GM23338 (cell line): ENCODE measurements at places on chromosomes 4 and X. TPM values are rescaled to one million over a fixed set of nuclear protein-coding genes. Genes with fewer than 3 reads are reported as not detected.
A peak's percentile ranks its signal among the peaks of the same experiment; 100 is the strongest.

DNA sequence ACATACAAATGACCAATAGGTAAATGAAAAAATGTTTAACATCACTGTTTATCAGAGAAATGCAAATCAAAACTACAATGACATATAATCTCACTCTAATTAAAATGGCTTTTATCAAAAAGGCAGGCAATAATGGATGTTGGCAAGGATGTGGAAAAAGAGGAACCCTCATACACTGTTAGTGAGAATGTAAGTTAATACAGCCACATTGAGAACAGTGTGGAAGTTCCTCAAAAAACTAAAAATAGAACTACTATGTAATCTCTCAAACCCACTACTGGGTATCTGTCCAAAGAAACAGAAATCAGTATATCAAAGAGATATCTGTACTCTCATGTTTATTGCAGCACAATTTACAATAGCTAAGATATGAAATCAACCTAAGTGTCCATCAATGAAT, 165.9 kb upstream of the HHIP start:
- DNase-seq = no peak
- H3K27ac ChIP-seq = no peak overlapping the region
- no peaks in the 10 kb centered on the region for H3K27me3 ChIP-seq
- H3K4me3 ChIP-seq = no peak overlapping the region
- H3K4me1 ChIP-seq = no peaks in the 10 kb centered on the region

GRCh38 chr4:110808351-110808878, 185.5 kb upstream of the PITX2 start:
- H3K27ac ChIP-seq = no peak overlapping the region
- DNase-seq = no peak
- H3K27me3 ChIP-seq = no peaks in the 10 kb centered on the region
- H3K36me3 ChIP-seq = no peaks in the 10 kb centered on the region
- no peaks in the 10 kb centered on the region for H3K4me1 ChIP-seq

DNA sequence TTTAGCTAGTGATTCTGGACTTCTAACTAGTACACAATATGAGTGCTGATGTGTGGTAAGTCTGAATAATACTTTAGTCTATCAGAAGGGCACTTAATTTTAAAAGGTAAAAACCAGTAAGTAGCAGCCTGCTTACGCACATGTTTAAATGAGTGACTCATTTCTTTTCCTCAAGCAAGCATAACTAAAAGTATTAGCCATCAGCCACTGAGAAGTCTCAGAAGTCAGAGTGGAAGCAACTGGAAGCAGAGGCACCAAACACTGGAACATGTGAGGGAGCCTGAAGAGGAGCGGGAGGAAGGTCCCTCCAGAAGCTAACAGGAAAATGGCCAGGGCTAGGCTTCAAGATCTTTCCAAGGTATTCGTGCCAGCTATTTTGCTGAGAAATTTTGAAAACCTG, 257.7 kb downstream of the RAPGEF2 start:
- DNase-seq = no peak
- H3K4me3 ChIP-seq = no peak overlapping the region
- H3K27ac ChIP-seq = no peak overlapping the region
- no peaks in the 10 kb centered on the region for H3K4me1 ChIP-seq
- H3K27me3 ChIP-seq = no peaks in the 10 kb centered on the region
- H3K36me3 ChIP-seq = peaks cover 16% of the 10 kb centered on the region

DNA sequence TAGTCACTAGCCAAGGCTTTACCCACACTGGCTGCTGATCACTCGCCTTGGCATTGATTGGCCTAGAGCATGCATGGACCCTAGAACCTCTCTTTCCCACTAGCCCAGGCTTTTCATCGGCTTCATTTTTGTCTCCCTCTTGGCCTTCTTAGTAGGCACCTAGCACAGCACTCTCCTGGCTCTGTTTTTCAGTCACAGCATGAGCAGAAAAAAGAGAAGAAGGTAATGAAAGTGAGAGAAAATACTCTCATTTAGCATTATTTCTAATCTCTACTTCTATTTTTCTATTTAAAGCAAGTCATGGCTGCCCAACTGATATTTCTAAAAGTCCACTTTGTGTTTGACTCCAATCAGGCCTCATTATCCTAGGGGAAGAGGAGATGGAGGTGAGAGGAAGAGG, 267.2 kb downstream of the FBXO8 start:
- DNase-seq = no peak

- peak; percentile 39 for DNase-seq
- peaks cover 18% of the 10 kb centered on the region for H3K4me1 ChIP-seq
- H3K27ac ChIP-seq = no peak overlapping the region
- no peaks in the 10 kb centered on the region for H3K27me3 ChIP-seq
- no peak overlapping the region for H3K4me3 ChIP-seq
- peaks cover 7% of the 10 kb centered on the region; the same call in 1 of the 2 replicates for H3K36me3 ChIP-seq
Measured at GRCh38 chr4:112266823-112267222, 18.9 kb downstream of the TIFA start.

DNA sequence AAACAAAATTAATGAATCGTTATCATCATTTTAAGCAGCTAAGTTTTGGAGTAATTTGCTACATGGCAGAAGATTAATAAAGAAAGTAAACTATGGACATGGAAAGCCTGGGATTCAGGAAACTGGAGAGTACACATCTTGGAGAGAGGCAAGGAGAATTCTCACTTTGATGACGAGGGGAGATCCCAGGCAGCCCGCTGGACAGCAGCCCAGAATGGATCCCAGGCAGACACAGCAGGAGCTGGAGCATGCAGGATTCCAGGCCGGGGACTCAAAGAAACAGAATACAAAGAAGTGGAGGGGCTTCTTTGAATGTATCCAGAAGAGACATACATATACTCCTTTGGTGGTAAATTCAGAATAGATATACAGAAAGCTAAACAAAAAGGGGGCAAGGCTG, 118.0 kb upstream of the ATP6AP2 start:
- DNase-seq = no peak
- no peaks in the 10 kb centered on the region for H3K4me1 ChIP-seq

DNA sequence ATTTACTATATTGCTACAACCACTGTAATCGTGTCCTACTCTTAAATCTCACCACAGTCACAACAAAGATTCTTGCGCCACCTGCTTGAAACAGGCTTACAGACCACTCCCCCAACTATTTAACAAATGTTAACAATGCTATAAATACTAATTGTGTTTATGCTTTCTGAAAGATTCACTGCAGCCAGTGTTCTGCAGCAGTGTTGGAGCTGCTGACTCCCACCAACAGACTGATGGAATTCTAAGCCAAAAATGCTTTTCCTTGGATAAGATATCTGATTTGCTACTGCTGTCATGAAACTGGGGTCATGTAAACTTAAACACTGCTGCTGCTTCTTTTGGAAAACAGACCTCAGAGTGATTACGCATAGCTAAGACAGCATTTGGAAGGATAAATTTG, 244.2 kb upstream of the MAB21L2 start:
- no peak overlapping the region for H3K4me3 ChIP-seq
- peaks cover 12% of the 10 kb centered on the region for H3K4me1 ChIP-seq
- no peaks in the 10 kb centered on the region for H3K27me3 ChIP-seq
- peak; percentile 44 for DNase-seq
- no peak overlapping the region for H3K27ac ChIP-seq
- no peaks in the 10 kb centered on the region for H3K36me3 ChIP-seq

DNA sequence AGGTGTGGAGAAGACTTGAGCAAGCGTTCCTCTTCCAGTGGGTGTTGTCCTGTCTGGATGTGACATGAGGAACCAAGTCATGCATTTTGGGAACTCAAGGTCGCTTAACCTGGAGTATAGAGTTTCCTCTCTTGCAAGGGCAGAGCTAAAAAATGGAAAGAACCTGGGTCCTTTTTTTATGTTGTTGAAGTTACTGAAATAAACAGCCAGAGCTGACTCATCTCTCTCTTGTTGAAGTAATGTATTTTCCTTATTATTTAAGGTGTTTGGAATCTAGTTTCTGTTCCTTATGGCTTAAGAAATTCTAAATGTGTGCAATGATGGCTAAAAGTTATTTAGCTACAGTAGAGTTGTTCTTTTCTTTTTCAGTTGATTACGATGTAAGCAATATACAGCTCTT, 314.5 kb downstream of the CAMK2D start:
- H3K4me3 ChIP-seq = no peak overlapping the region
- no peaks in the 10 kb centered on the region for H3K27me3 ChIP-seq
- H3K4me1 ChIP-seq = peaks cover 11% of the 10 kb centered on the region
- no peak overlapping the region for H3K27ac ChIP-seq

GEMIN8 gene
- polyA plus RNA-seq = 16.7 and 19.9 TPM in 2 replicates

PFKFB1 gene
- not detected in 2 replicates for polyA plus RNA-seq

NSG1 gene
- polyA plus RNA-seq = 16.5 and 17.4 TPM in 2 replicates

F11 gene
- polyA plus RNA-seq = 0.74 TPM in 1 of 2 replicates, not detected in the other

AFM gene
- not detected in 2 replicates for polyA plus RNA-seq

CSAG3 gene
- 3.2 and 4.8 TPM in 2 replicates for polyA plus RNA-seq

LGI2 gene
- 0.63 and 0.82 TPM in 2 replicates for polyA plus RNA-seq

USP26 gene
- polyA plus RNA-seq = not detected in 2 replicates

PITX2 gene
- 0.99 and 1.0 TPM in 2 replicates for polyA plus RNA-seq
